ENCODE measurements at places on chromosomes 4 and X. TPM values are rescaled to one million over a fixed set of nuclear protein-coding genes. Genes with fewer than 3 reads are reported as not detected.

GLOD5 gene
- not detected for total RNA-seq

MRPL1 gene
- total RNA-seq: 13.4 TPM

ADAMTS3 gene
- total RNA-seq: 2.5 TPM

ADH6 gene
- not detected for total RNA-seq

BCORL1 gene
- 0.28 TPM for total RNA-seq

SLITRK4 gene
- total RNA-seq: not detected

PHKA2 gene
- total RNA-seq: 9.4 TPM

HTRA3 gene
- 1.1 TPM for total RNA-seq

PIR gene
- total RNA-seq: 5.8 TPM

YY2 gene
- total RNA-seq: 0.72 TPM

PRDM5 gene
- 12.8 TPM for total RNA-seq

NKAP gene
- total RNA-seq: 2.5 TPM
